ENCODE measurements at places on chromosomes 5 and 9.

GRCh38 chr9:13111778-13112177, 167.7 kb downstream of the MPDZ start:
- no peak for DNase-seq

DNA sequence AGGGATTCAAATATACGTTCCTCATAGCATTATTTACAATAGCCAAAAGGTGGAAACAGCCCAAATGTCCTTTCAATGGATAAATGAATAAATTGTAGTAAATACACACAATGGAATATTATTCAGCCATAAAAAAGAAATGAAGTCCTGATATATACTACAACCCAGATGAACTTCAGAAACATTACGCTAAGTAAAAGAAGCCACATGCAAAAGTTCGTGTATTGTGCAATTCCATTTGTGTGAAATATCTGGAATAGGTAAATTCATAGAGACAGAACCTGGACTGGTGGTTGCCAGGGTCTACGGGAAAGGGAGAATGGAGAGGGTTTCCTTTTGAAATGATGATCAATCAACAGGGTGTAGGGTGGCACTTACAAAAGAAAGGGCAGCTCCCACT, 12.5 kb upstream of the ARSI start:
- no peak for DNase-seq

DNA sequence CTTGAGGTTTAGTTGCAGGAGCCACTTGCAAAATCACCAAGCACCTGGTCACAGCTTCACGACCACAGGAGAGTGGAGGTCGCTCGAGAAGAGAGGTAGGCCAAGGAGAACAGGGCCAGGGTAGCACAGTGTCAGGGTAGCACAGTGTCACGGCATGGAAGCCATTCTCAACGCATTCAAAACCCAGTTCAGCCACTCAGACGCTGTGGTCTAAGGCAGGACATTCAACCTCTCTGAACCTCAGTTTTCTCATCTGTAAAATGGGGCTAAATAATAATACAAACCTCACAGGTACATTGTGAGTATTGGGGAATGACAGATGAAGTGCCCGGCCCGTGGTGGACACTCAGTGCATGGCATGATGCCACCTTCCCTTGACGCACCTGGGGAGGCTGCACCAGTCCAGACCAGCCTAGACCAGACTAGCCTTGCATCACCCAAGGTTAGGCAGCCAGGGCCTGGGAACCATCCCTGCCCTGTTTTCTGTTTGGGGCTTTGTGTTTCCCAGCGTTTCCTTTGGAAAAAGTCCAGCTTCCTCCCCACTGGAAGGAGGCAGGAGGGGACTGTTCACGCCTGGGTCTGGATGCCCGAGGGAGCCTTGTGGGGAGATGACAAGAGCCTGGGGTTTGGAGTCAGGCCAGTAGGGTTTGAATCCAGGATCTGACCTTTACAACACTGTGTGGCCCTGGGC, 7.8 kb upstream of the LMX1B start:
- no peak for DNase-seq

- DNase-seq, result no peak
Observed at GRCh38 chr5:134459010-134459403, 47.3 kb upstream of the CDKN2AIPNL start.
